Stimulated activated CD8-positive, alpha-beta memory T cell treated with anti-CD3 and anti-CD28 coated beads, Interleukin-4, amount 100 ng/mL, for 24 hours (primary cell): ENCODE measurements at places on chromosomes 6 and 20.
A peak's percentile ranks its signal among the peaks of the same experiment; 100 is the strongest.

- no peak for DNase-seq
These were observed 35.9 kb upstream of the MYB start for GRCh38 chr6:135145063-135145800.

DNA sequence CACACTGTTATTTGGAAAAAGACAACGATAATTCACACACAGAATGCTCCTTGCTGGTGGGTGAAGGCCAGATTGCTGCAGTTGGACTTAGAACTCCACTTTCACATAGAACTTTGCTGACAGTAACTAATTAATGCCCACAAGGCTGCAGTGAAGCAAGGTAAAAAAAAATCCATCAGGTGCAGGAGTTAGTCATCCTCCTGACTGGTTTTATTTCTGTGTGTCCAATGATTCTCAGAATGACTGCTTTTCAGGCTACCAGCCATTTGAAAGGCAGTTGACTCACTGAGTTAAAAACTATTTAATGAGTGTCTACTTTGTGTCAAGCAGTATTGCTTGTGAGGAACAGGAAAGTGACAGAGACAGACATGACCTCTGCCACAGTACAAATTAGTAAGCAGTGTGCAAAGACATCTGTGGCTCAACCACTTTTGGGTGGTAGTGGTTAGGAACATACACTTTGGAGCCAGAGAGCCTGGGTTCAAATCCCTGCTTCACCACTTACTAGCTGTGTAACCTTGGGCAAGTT is 41.9 kb downstream of the ELOVL5 start:
- no peak for DNase-seq

DNA sequence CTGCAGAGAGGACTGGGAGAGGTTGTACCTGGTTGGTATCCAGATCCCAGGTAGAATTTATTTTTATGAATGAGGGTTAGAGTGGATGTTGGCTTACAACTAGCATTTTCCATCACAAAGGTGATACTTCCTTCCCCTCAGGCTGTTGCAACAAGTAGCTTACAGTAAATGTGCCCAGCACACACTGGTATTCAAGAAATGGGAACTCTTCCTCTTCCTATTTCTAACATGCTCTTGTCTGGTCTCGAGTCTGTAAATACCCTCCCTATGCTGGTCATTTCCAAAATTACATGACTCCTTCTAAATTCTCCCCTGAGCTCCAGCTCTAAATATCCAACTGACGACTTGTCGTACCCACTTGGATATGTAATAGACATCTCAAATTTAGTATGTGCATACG is 90.1 kb upstream of the FOXC1 start:
- DNase-seq = no peak

GRCh38 chr6:98574984-98575383 is 259.4 kb upstream of the POU3F2 start:
- DNase-seq = no peak

- DNase-seq = no peak
These were observed 34.8 kb downstream of the SLC35D3 start for GRCh38 chr6:136956590-136957544.

DNA sequence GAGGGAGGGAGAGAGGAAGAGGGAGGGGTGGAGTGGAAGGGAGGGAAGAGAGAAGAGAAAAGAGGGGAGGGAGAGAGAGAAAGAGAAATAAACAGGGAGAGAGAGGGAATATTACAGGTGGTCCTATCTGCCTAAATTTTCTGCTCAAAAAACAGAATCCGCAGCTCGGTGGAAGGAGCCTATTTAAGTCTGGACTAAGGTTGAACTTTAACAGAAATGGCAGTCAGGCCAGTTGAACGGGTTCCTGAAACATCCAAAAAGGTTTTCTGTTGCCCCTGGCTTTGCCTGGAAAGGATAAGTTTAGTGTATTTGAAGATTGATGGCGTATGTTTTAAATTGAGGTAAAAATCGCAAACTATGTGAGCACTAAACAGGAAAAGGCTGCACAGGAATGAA is 2.2 kb downstream of the TFAP2B start:
- no peak for DNase-seq

DNA sequence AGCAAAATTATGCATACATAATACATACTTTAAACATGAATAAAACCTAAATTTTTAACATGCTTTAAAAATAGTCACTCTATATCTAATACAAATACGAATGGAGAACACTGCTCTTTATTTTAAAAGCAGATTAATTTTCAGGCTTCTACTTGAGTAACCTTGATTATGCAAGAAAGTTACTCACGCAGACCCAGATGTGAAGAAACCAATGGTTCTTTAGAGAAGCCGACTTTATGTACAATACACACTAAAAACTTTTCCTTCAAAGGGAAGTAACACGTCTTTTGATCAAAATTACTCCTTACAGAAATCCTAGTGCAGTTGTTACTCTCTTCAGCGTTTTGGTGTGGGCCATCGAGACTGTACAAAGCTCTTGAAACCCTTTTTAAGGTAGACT is 136.9 kb upstream of the SLC22A16 start:
- DNase-seq = no peak

DNA sequence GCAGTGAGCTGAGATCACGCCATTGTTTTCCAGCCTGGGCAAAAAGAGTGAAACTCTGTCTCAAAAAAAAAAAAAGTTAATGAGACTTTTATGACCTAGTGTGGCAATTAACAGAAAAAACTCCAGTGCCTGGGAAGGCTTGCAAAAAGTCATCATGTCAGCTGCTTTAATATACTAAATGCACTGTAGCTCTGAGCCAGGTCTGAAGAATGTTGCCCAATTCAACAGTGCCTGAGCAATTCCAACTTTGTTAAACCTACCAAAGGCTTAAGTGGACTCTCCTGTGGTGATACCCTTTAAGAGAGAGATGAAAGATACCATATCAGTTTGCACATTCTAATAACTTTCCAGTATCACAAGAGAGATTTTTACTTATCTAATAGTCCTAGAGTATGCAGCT is 6.5 kb upstream of the ROS1 start:
- no peak for DNase-seq

DNA sequence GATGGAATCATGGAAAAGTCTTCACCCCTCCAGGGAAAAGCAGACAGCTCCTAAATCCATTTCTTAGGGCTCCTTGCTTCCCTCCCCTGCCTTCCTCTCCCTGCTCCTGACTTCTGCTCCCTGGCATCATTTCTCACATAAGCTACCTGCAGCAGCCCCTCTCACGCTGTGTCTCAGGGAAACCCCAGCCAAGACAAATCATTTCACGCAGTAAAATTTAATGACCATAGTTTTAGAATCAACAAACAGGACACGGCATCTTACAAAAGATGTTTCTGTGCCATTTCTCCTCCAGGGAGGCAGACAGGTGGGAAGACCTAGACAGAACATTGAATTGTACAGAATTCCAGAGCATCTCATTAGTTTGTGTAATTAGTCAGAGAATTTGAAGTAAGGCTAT is 16.5 kb upstream of the FOXQ1 start:
- no peak for DNase-seq

GRCh38 chr20:54510541-54511129 is 35.2 kb downstream of the DOK5 start:
- DNase-seq = no peak

GRCh38 chr6:101711518-101711917 is 318.0 kb downstream of the GRIK2 start:
- DNase-seq = no peak

DNA sequence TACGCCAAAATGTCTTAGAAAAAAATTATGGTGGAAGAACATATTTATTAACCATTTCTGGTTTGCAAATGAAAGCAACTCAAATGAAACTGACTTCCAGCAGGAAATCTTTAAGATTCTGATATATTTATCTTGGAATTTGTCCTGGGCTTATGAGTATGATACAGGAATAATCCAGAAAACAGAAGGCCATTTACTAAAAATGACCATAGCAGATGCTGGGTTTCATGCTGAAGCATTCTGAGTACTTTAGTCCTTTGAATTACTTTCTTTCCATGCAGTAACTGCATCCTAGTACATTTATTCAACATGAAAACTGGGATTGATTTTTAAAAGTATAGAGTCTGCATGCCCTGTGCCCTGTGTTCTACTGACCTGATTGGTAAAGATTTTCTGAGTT is 172.4 kb downstream of the CLVS2 start:
- no peak for DNase-seq

- DNase-seq = no peak
These were observed 88.7 kb downstream of the SLC24A3 start for GRCh38 chr20:19301142-19301541.

DNA sequence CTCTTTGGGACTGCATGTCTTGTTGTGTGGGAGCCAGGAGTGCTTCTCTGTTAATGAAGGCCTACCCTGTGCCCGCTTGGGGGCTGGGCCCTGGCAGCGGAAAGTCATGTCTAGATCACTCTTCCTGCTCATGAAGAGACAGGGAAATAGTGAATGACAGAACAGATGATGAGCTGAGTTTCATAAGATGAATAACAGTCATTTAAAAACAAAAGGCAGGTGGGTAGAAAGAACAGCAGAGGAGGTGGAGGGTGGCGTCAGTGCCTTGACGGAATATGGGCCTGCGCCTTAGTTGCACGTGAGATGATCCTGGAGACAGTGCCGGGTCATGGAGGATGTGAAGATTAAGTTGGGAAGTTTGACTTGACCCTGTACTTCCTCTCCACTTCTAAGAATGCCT is 85.5 kb downstream of the ARID1B start:
- no peak for DNase-seq

DNA sequence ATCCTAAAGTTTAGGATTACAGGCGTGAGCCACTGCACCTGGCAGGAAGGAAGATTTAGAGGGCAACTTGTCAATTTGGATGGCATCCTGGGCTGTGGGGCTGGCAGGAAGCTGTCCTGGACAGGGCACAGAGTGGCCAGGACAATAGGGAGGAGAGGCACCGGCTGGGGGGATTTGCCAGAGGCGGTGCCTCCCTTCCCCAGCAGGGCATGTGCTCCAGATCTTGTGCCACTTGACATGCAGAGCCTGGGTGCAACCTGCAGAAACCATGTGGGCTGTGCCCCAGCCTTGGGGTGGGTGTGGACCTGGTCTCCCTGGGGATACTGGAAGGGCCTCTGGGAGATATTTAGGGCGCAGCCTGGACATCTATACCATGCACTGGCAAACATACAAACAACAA is 58.6 kb upstream of the EEF1A1 start:
- DNase-seq = no peak

- DNase-seq = no peak
These were observed 15.3 kb downstream of the TTI1 start for GRCh38 chr20:38017959-38018358.

DNA sequence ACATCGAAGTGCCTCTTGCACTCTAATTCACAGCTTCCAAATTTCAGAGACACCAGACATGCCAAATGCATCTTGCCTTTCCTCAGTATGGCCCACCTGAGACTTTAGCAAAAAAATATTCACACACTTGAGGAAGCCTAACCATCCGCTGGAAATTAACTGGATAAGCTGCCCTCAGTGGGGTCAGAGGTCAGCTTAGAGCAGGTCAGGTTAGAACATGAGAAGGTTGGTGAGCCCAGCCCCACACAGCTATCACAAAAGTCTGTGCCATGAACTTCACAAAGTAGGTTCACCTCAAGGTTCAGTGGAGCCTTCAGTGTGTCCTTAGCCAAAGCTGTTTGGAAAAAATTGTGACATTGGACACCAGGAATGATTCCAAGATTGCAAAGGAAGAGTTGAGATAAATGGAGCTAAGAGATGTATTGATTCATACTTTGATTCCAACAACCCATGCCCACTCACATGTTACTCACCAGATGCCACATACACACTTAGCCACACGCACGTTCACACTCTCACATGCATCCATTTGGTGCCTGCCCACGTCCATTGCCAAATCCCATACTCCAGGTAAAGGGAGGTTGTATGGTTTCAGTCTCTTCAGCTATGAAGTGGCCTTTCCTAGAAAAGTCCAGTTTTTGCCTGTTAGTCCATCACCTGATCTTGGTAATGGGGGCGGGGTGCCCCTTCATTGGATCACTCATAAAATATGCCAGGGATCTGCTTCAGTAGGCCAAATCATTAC is 11.1 kb downstream of the BAK1 start:
- no peak for DNase-seq

DNA sequence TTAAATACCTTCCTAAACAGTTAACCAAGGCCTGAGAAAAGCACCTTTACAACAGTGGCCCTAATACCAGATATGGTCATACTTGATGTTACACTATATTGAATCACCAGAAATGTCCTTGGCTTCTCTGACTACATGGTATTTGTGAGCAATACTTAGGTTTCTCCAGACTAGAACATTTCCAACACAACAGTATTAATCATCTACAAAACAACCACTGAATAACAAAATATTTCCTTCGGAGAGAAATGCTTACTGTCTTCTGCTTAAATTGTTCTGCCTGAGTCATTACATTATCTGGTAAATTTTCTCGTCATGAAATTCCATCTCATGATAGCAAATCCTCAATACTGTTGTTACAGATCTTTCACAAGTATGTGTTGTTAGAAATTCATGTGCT is 252.9 kb upstream of the RUNX2 start:
- DNase-seq = no peak

DNA sequence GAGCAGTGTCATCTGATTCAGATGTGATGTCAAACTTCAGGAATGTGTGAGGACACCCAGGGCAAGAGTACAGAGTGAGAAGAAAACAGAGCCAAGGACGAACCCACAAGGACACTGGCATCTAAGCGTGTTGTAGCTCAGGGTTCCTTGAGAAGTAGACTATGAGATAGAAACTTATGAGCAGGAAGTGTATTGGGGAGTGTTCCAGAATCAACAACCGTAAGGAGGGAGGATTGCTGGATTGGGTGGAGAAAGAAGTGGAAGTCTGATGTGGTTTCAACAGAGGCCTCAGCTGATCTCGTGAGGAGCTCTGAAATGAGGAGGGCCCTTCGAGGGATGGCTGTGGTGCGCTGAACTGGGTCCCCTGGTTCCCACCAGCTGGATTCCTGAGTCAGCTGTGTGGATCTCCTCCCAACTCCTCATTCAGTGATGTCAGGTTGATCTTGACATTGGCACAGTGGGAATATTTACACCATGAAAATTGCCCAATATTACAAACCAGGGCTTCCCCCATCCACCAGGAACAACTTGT is 25.7 kb upstream of the IGF2R start:
- DNase-seq = no peak

DNA sequence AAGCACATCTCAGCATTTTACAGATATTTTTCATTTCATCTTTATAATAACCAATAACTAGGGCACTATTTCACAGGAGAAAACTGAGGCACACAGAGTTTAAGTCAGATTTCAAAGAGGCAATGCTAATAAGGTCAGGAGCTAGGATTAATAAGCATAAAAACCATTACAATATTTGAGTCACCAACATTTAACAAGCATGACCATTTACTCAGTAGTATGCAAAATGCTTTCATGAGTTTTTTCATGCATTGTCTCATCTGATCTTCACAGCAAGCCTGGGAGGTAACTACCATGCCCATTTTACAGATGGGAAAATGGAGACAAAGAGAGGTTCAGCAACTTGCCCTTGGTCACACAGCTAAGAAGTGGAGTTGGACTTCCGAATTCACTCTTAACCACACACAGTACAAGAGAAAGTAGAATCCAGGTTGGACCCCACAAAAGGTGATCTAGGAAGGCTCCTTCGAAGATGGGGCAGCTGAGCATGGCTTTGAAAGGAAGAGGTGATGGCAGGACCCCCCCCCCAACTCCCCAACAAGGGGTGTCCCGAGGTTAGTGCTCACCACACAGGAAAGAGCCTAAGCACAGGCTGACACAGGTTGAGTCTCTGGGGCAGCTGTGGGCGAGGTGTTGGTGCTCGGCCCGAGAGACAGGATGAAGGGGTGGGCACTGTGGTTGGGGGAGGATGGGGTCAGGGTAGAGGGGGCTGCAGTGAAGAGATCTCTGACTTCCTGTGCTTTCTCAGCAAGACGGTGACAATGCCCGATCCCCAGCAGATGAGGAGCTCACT is 108.8 kb downstream of the PREX1 start:
- DNase-seq = peak; percentile 48

GRCh38 chr6:161549977-161550655 is 276.3 kb upstream of the AGPAT4 start:
- no peak for DNase-seq
